ENCODE measurements at places on chromosomes 3 and 15.

DNA sequence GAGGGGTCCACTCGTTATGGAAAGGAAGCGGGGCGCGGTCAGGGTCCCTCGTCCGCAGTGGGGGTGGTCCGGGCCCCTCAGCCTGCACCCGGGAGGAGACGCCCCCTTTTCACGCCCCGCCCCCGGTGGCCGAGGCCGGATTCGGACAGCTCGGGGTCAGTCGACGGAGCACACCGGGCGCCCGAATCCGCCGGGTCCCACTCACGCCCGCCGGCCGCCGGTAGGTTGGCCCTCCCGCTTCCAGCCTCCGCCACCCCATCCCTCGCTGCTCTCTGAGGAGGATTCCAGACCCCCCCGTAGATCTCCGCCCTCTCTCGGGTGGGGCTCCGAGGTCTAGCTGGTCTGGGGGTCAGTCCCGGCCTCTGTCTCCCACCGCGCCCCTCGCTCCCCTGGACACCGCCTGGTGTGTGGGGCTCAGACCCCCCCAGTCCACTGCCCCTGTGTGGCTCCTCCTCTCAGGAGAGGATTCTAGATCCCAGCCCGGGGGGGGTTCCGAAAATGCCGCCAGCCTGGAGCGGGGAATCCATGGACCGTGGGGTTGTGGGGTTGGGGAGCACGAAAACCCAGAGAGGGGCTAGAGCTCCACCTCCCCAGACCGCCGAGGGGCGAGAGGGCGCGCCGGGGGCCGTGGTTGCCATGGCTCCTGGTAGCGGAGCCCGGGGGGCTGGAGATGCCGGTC is 725 bp downstream of the CHL1 start:
- DNase-seq: no peak

DNA sequence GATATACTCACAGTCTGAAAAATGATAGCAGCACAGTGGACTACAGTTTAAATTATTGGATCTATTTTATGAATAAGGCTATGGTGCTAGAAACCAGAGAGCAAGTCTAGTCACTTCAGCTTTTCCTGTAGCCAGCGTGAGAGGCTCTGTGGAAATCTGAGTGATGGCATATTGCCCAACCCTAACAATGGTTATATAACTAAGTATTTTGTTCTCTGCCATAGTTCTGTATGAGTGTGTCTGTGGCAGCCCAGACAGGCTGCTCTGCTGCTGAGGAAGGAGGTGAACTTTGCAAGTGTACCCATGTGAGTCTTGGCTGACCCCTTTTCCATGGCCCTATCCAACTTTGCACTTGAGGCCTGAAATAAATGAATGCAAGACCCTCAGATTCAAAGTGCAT is 105.7 kb downstream of the LRTM1 start:
- no peak for DNase-seq

- no peak for DNase-seq
Measured at GRCh38 chr15:72237029-72237852, 6.3 kb upstream of the PKM start.

- no peak for DNase-seq
Measured at GRCh38 chr3:36751326-36751725, 13.0 kb downstream of the DCLK3 start.

GRCh38 chr3:63441262-63441661 is 163.2 kb downstream of the SYNPR start:
- no peak for DNase-seq

DNA sequence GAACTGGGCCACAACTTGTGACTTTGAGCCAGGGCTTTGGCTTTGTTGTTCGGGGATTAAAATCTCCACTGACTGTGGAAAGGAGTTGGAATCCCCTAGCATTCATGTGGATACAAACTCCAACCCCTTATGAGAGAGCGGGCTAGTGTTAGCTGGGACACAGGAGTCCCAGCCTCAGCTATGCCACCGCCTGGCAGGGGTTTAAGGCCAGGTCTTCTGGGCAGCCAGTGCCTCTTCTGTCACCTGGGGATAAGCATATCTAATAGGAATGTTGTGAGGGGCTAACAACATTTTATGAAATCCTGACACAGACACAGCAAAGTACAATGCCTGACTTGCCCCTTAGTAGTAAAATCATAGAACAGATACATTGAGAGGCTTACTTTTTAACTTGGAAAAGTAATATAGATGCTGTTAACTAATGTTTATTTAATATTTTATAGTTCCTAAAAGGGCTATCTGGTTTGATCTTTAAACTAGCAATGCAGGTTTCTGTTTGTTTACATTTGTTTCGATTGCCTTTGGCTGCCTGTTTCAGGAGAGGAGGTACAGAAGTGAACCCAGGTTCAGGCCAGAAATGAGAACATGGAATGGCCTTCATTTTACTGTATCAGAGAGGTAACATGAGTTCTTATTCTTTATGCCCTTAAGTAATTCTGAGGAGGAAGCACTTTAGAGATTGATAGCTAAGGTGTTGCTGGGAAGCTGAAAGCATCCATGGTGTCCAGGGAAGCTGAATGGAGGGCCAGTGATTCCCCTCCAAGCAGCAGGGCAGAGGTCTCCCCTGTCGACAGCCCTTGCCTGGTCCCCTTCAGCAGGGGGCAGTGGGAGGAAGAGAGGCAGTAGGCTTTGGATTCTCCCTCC is 8.7 kb downstream of the GPR160 start:
- DNase-seq: no peak

DNA sequence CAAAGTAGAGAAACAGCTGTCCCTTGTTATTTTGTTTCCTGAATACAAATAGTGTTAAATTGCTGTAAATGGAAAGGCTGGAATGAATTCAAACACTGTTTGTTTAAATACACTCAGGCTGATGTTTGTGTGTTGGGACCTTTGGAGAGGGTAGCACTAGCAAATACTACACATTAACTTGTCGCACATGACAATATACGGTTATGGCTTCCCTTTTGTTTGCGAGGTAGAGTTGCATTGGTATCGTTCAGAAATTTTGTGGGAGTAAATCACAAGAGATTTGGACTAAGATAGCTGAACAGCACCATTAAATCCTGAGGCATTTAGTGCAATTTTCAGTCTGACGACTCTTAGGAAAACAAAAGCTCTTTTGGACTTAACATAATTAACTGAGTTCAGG is 213.0 kb upstream of the ROBO2 start:
- no peak for DNase-seq

- no peak for DNase-seq
Measured at GRCh38 chr3:136947477-136947876, 10.3 kb upstream of the IL20RB start.

GRCh38 chr3:70914862-70915261 is 602.4 kb upstream of the MDFIC2 start:
- no peak for DNase-seq

DNA sequence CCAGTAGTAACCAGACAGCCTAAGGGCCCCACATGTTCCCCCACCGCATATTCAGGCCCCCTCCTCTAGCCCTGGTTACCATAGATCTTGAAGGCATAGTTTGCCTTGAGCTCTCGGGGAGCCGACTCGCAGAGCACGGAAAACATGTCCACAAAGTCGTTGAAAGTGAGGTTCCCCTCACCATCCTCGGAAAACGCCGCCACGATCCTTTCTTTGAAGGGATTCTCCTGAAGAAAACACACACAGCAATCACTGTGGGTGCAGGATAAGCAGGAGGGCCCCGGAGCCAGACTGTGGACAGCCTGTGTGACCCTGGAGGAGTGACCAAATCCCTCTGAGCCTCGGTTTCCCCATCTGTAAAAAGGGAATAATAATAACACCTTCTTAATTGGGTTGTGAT is 16.8 kb downstream of the SH2D7 start:
- no peak for DNase-seq

DNA sequence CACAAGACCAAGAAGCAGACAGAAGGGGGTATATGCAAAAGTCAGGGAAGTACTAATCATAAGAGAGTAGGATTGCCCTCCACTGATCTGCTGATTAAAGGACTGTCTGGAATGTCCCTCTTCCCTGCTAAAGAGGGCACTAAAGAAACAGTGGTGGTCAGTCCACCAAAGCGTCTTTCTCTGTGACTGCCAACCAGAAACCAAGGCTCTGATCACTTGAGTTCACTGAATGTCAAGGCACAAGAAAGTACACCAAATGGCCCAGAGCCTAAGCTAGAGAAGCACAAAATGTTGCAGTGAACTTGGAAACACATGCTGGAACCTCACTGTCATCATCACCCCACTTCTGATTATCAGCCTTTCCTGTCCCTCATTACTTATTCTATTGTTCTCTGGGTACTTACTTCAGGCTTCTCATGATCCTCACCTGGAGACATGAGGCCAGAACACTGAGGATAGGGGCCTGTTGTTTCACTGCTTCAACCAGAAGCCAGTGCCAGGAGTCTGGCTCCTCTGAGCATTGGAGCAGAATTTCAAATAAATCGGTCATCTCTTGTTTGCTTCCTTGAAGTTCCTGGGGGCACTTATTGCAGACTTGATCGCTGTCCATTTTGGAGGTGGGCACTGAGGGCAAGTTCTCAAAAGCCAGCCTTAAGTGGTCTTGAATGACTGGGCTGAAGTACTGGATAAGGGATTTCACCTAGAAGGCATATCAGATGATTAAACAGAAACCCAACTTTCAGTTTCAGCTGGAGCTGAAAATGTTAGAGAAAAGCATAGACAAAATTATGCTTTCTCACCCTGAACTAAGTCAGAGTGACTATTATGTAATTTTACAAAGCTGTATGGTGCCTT is 58.9 kb downstream of the EIF3J start:
- no peak for DNase-seq

DNA sequence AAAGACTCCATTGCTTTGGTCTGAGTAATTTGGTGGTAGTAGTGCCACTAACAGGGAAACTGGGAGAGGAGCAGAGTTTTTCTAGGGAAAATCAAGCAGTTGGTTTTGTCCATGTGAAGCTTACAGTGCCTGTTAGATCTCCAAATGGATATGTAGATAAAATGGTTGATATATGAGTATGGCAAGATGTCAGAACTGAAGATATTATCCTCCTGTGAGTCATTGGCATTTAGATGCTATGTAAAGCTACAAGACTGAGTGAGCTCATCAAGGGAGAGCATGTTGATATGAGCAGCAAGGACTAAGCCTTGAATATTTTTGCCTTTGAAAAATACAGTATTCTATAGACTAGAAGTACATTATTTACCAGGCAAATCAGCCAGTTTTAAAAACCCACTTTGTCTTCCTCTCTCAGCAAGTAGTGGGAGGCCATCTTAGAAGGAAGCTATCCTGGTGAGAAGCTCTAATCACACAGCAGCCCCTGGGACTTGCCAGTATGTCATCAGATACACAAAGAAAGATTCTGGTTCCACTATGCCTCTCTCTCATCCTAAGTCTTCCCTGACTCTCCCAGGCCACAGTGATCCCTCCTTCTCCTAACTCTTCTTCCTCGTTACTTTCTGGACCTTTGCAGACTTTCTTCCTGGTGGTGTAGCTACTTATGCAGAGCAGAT is 77.4 kb upstream of the ANKRD28 start:
- no peak for DNase-seq

- no peak for DNase-seq
Measured at GRCh38 chr15:51759557-51760070, 8.2 kb downstream of the TMOD2 start.

DNA sequence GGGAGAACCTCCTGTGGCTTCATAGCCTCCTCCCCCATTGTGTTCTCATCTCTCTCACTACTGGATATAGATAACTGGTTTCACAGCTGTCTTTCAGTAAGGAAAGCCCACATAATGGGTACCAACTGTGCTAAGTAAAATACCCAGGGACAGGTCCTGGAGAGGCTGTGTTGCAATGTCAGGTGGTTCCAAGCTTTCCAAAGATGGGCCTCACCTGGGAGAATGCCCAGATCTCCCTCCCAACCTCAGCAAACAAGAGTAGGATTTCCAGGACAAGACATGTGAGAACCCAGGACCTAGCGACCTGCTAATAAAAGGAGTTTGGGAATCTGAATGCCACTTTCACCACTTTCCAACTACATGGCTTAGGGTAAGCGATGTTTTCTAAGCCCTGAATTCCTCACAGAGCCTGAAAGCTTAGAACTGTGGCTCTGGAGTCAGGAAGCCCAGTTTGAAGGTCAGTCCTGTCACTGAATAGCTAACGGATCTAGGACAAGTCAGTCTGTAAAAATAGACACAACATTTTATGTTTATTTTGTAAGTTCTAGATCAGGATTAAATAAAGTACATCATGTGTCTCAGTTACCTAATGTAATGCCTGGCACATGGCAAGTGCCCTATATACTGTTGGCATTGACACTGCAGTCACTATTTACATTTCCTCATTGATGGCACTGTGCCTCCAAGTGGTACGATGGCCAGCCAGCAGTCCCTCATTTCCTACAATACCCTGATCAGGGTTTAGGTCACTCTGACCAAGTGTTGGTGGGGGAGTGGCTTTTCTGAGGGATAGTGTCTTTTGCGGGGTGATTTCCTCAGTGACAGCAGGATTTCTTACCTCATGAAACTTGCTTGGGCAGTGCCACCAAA is 11.9 kb downstream of the CERS3 start:
- DNase-seq: no peak

DNA sequence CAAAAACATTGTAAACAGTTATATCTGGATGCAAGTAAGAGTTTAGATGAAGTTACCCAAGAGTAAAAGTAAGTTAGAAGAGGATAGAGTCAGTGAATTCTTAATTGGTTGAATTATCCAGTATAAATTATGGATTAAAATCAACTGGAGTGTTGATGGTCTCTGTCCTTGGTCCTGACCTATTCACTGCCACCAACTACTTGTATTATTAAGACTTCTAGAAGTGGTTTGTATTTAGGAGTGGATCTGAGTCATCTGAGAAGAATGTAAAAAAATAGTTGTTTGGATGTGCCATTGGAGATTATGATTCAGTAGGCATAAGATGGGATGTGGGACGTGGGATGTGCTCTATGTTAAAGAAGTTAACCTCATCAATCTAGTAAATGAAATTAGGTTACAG is 86.4 kb downstream of the SYNPR start:
- DNase-seq: no peak

GRCh38 chr3:30655187-30655812 is 48.9 kb downstream of the TGFBR2 start:
- no peak for DNase-seq

- DNase-seq: no peak
Measured at GRCh38 chr3:15280853-15281532, 51.4 kb downstream of the SH3BP5 start.

DNA sequence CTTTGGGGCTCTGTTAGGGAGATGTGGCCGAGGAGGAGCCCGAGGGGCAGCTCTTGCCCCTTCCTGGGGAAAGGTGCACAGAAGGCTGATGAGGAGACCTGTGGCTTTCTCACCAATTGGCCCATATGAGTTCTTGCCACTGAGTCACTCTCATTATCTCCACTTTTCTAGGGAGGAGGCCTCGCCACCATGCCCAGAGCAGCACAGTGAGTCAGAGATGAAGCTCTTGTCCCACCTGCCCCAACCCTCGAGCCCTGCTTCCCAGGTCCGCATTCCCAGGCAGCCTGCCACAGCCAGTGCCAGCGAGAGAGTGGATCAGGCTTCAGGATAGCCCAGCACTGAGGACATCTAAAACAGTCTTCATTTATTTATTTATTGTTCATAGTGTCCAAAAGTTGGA is 53.5 kb downstream of the AMOTL2 start:
- no peak for DNase-seq

DNA sequence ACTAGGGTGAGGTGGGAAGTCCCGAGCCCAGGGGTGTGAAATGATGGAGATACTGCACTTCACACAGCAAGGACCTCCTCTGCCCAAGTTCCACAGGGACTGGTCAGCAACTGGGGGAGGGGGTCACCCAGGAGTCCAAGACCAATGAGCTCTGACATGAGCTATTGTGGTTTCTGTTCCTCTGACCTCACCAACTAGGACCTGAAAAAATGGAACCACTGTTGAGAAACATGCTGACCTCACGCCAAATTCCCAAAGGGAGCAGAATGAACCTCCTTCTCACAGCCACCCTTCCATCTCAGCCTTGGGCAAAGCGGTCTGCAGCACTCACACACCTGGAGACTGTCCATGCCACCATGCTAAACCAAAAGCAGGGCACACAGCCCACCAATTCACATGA is 69.3 kb downstream of the LRIG1 start:
- DNase-seq: no peak

All from iPS DF 6.9 (cell line).